ENCODE measurements at places on chromosomes 11 and 22.

DNA sequence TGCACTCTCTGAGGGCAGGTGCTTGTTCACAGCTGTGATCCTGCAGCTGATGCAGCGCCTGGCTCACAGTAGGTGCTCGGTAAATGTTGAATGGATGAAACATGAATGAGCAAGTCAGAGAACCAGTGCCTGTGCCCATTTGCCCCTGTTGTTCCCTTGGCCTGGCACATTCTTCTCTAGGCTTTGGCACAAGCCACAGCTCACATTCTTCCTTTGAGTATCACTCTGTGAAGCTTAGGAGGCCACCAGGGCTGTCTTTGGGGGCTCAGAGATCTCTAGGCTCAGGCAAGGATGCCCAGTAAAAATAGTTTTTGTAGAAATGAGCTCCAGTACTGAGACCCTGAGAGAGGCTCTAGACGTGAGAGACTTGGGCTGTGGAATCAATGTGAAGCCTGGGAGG, 144.6 kb upstream of the NAV2 start:
- DNase-seq: no peak

DNA sequence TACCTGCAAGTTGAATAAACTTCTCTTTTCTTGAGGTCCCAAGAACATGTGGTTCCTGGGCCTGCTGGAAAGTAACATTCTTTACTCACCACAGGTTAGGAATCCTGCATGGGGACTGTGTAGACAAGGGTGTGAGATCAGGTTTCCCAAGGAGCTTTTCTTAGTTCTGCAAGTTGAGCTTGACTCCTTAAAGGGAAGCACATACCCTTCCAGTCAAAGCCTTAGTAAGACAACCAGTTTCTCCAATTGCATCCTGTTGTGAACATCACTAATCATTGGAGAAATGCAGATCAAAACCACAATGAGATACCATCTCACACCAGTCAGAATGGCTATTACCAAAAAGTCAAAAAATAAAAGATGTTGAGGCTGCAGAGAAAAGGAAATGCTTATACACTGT, 48.3 kb upstream of the PAK1 start:
- DNase-seq: no peak

DNA sequence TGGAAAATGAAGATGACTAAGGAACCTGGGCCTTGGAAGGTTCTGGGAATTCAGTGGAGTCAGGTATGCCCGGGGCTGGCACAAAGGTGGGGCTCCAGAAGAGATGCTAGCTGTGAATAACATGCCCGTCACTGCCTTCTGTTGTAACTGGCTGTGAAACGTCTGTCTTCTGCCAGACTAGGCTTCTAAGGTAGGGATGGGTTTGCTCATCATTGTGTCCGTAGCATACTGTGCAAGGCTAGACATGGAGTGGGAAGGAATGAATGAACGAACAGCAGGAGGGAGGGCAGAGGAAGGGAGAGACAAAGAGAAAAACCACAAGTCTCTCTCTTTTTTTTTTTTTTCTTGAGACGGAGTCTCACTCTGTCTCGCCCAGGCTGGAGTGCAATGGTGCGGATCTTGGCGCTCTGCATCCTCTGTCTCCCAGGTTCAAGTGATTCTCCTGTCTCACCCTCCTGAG, 327.4 kb downstream of the MN1 start:
- no peak for DNase-seq

DNA sequence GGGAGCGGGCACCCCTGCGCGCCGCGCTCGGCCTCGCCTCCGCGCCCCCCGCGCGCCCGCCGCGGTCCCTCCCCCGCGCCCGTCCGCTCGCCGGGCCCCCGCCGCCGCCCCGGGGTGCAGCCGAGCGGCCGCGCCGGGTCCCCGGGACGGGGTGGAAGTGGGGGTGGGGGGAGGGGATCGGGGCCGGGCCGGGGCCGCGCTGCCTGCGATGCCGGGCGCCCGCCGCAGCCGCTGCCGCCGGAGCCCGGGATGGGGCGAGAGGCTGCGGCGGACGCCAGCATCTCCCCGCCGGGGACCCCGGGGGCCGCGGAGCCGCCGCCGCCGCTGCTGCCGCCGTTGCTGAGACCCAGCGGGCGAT, 365 bp downstream of the MGAT3 start:
- no peak for DNase-seq

DNA sequence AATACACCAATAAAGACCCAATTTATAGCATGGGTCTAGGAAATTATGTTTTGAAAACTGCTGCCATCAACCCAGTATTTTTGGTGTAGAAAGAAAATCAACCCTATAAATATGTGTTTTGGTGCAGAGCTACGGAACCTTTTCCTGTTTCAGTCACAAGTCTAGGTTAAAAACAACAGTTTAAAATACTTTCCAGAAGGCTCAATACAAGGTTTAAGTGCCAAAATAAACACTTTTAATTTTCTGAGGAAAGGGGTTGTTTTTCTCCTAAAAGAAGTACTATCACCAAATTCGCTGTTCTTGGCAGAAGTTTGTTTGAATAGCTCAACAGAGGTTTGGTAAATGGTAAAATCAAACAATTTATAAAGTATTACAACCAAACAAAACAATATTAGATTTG, 201.3 kb downstream of the TMEM135 start:
- DNase-seq: no peak

DNA sequence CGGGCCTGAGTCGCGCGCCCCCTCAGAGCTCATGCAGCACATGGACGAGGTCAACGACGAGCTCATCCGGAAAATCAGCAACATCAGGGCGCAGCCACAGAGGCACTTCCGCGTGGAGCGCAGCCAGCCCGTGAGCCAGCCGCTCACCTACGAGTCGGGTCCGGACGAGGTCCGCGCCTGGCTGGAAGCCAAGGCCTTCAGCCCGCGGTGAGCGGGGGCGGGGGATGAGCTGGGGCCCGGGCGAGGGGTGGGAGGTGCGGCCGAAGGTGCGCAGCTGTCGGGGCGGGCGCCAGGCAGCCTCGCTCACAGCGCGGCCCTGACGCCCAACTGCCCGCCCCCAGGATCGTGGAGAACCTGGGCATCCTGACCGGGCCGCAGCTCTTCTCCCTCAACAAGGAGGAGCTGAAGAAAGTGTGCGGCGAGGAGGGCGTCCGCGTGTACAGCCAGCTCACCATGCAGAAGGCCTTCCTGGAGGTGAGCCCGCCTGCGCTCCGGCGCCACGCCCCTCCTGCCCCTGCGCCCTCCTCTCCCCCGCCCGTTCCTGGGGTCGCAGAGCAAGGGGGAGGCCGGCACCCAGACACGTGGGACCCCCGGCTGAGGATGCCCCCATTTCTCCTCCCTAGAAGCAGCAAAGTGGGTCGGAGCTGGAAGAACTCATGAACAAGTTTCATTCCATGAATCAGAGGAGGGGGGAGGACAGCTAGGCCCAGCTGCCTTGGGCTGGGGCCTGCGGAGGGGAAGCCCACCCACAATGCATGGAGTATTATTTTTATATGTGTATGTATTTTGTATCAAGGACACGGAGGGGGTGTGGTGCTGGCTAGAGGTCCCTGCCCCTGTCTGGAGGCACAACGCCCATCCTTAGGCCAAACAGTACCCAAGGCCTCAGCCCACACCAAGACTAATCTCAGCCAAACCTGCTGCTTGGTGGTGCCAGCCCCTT, 20.5 kb downstream of the EPS8L2 start:
- DNase-seq: peak; percentile 39

DNA sequence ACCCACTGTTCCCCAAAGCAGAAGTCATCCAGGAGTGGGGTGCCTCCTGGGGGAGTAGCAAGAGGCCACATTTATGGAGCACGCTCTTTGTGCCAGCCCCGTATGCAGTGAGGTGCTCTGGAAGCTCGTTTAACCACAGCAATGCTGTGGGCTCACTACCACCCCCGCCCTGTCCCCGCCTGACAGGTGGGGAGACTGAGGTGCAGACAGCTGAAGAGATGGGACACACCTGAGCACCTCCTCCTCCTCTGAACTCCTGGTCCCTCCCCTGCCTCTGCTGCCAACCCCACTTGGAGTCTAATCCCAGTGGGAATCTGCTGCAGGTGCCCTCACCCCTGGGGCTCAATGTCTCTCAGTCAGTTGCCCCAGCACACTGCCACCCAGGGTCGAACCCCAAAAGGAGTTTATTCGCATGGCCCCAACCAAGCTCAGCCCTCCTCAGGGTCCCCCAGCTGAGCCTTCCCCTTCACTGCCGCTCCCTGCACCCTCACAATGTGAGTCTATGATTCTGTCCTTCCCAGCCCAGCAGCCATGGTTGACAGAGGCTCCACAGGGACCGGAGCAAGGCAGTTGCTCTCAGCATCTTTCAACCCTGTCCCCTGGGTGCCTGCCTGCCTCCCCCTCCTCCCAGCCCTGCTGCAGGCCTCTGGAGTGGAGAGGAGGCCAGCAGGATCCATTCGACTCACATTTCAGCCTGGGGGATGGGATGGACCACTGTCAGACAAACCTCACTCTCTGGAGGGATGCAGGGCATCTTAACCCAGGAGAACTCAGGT, 13.3 kb upstream of the BCR start:
- no peak for DNase-seq

GRCh38 chr11:19398772-19399527, 158.2 kb upstream of the E2F8 start:
- no peak for DNase-seq

- DNase-seq: no peak
Measured at GRCh38 chr11:113533425-113533698, 58.2 kb upstream of the DRD2 start.
